ENCODE measurements at places on chromosomes 3 and 15. TPM values are rescaled to one million over a fixed set of nuclear protein-coding genes. Genes with fewer than 3 reads are reported as not detected.

Gene GP9
- 68.5 TPM for total RNA-seq

DNA sequence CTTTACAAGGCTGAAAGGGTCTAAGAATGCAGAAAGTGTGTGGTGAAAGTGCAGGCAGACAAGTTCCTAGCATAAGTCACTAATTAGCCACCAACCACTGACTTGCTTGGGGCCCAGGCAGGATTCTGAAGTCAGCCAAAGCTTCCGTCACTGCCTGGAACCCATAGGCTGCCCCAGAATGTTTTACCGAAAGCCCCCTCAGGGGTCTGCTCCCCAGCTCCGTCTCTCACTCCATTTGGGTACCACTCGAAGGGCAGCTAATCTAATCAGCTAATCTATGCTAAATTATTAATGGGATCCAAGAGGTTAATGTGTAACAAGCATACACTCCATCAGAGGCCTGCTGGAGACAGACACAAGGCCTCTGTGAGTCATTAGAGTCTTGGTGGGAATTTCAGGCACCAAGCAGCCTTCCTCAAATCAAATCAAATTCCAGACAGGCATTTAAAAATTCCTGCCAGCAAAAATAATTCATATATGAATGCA, 13.2 kb downstream of the ADAMTS9 start:
- no peak for DNase-seq

Gene TMEM207
- not detected for total RNA-seq

Gene P2RY1
- 0.22 TPM for total RNA-seq

DNA sequence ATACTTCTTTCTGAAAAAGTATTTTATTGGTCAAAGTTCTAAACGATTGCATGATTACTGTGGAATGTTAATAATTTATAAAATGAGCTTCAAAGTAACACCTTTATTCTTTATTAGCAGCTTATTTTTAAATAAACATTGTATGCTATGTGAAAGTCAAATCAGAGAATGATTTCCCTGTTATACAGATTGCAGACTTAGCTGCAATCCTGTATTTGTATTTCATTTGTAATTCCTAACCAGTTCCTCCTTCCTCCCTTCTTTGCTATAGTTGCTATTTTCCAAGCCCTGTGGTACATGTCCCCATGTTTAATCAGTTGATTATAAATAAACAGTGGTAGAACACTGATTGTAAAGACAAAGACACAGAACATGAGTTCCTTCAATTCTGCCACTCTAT, 42.4 kb upstream of the C15orf39 start:
- DNase-seq = no peak

Gene GABPB1
- total RNA-seq = 25.9 TPM

GRCh38 chr3:110419601-110420000, 652.0 kb upstream of the NECTIN3 start:
- DNase-seq = no peak

GRCh38 chr3:154657218-154657617, 227.2 kb upstream of the GPR149 start:
- DNase-seq = no peak

Gene CLDN18
- not detected for total RNA-seq

GRCh38 chr15:25735550-25736384, 127.4 kb downstream of the ATP10A start:
- DNase-seq = no peak

Gene CILP
- total RNA-seq = 0.26 TPM

GRCh38 chr3:161913786-161914389, 417.3 kb downstream of the OTOL1 start:
- DNase-seq = no peak

GRCh38 chr3:132660811-132661070, 612 bp downstream of the UBA5 start:
- DNase-seq = no peak

DNA sequence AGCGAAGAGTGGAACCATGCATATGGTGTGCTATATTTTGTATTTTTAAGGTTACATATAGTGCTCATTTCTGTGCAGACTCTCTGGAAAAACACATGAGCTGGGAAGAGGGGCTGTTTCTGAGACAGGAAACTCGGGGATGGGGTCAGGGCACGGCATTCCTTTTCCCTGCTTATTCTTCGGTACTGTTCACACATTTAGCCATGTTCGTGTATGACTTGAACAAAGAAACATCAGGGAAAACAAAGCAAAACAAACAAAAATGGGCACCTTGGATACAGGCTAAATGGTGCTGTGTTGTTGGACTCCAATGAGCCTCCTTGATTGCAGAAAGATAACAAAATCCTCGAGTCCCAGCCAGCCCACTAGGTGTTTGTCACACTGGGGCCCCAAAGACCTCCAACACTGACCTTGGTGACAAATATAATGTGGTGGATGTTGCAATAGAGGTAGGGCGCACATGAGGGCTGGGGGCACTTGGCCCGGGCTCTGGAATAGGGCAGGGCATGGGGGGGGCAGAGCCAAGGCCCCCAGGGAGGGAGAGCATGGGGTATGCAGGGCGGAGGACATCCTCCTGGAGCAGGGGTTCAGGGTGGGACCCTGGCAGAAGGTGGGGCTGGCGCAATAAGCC, 19.3 kb downstream of the DNASE1L3 start:
- no peak for DNase-seq

- DNase-seq = no peak
Measured at GRCh38 chr3:105862217-105862616, 6.6 kb downstream of the CBLB start.

Gene REC114
- total RNA-seq = not detected

DNA sequence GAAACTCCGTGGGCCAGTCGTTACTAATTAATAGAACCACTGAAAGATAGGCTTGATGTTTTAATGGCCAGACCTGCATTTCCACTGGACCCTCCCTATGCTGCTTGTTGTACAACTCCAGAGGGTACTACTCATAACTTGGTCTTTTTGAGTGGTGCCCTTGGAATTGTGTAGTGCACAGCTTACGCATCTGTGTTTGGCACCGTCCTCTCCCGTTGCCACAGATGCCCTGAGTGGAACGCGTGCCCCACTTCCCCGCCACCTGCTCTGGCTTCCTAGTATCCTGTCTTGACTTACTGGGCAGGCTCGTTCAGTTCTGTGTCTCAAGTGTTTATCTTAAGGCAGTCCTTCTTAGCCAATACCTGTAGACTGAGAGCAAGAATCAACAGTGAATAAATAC, 78.7 kb downstream of the USP13 start:
- no peak for DNase-seq

Gene GABRR3
- total RNA-seq = not detected

Gene NUP210
- total RNA-seq = 125 TPM

DNA sequence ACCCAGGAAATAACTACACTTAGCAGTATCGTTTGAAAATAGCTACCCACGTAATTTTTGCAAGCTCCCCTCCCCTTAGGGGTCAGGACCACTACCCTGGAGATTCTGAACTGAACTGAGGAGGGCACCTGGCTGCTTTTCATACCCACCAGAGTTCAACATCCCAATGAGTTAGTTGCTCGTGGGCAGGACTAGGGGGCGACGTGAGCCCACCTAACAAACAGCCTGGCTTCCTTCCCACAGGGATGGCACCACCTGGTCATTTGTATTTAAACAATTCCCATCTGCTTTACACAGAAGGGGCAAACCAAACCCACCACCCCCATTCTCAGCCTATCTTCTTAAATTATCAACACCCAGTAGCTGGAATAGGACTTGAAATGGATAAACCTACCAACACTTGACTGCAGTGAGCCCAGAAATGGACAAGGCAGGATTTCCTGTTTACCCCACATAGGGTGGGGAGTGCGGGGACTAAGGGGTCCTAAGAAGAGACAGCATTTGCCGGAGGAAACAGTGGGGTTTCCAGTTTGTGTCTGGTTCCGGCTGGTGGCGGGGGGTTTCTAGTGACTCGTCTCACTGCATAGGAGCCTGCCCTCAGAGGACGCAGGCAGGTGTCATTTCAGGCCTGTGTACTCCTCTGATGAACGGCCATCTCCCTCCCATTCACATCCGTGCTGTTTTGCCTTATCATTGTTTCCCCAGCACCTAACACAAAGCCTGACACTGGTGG, 11.6 kb upstream of the VGLL4 start:
- DNase-seq = no peak

Gene CCR4
- 149 TPM for total RNA-seq

GRCh38 chr3:17195192-17195611, 310.4 kb downstream of the PLCL2 start:
- DNase-seq = no peak

GRCh38 chr3:194286375-194287146, 64.6 kb downstream of the CPN2 start:
- DNase-seq = no peak

DNA sequence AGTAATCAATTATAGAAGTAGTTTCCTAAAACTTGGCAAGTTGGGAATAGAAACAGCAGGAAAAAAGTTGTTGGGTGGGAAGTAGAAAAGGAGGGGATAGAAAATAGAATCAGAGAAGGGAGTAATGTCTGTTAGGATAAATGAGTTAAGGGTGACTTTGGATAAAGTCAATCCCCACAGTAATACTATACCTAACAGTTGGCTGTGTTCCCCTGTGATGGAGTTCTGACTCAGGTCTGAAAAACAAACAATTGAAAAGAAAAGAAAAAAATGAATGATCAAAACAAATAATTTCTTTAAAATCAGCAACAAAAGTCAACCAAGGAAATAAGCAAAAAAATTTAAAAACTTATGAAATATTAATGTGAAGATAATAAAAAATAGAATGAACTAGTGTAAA, 50.3 kb downstream of the EMC4 start:
- DNase-seq = no peak

Gene LRRIQ4
- not detected for total RNA-seq

GRCh38 chr15:35000511-35000910, 12.4 kb upstream of the ZNF770 start:
- no peak for DNase-seq

Gene CA12
- total RNA-seq = not detected

- no peak for DNase-seq
Measured at GRCh38 chr3:72143322-72143721, 358.4 kb upstream of the PROK2 start.

Gene CASR
- 0.10 TPM for total RNA-seq

DNA sequence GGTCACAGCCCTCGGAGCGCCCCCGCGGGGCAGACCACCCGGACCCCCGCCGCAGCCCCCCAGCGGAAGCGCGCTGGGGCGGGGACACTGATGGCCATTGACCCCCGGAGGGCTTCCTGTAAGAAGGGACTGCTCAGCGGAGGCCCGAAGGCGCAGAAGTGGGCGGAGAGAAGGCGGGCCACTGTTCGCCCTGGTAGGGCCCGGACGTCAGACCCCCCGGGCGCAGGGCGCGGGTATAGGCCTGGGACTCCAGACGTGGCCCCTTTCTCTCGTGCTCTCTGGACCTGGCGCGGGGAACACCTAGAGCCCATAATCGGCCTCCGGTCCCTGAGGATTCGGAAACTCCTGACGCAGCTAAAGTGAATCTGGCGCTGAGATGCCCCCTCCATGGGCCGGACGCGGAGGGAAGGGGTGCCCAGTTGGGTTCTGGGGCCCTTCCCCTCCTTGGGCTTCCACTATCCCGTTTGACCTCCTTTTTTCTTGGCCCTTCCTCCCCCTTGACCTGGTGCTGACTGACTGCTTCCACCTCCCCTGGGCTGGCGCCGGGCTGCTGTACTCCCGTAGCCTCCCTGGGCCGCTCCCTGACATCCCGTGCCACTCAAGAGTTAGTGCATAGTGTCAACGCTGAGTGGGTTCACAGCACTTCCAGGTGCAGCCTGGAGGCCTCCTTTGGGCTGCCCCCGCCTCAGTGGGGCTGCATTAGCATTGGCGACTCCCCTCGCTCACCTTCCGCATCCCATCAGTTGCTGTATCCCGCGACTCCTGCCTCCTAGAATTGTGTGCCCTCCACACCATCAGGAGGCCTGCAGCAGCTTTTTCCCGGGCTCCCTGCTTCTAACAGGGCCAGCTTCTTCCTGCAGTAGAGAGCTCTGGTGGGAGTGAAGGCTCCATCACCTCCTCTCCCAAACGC, 694 bp downstream of the ABTB1 start:
- DNase-seq = peak; percentile 53

Gene TNNC1
- total RNA-seq = 3.8 TPM

Gene ALDH1L1
- total RNA-seq = not detected

Gene ELL3
- 0.63 TPM for total RNA-seq

Gene PLD1
- 9.4 TPM for total RNA-seq

- no peak for DNase-seq
Measured at GRCh38 chr3:169659820-169660674, 3.5 kb downstream of the MECOM start.

DNA sequence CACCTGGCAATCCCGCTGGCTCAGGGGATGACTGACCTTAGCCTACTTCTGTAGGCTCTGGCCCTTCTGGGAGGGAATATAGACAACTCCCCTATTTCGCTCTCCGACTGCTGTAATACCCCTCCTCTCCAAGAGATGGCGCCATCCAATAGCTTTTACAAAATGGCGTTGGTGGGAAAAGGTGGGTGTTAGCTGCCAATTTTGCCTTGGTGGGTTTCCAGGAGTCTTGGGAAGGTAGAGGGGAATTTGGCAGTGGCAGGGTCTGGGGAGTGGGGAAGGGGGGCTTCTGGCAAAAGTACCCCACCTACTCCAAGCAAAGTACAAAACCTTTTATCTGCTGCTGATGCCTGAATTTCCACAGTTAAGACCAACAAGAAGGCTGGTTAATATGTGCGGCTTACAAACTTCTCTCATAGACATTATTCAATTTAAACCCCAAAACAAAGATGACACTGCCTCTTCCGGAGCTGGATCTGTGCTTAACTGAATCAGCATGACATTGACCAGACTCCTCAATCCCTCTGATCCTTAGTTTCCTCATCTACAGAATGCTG, 62.1 kb downstream of the RASGRF1 start:
- DNase-seq = no peak

DNA sequence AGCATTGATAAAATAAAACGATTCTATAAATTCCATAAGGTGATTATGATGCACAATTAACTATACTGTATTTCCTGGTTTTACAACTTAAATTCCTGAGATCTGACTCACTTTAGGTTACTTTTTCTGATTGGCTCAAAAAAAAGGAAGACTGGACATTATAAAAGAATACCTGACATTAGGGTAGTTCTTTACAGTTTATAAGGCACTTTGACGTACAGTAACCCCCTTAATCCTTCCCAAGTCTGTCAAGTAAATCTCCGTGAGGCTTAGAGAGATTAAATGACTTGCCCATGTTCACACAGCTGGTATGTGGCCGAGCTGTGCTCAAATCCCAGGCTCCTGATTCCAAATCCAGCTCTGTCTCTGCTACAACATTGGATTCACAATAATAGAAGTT, 1.0 kb upstream of the SLTM start:
- DNase-seq = no peak

Gene RNF123
- total RNA-seq = 45.1 TPM

Gene EPHA3
- not detected for total RNA-seq

GRCh38 chr3:98778383-98778782, 15.2 kb downstream of the ST3GAL6 start:
- no peak for DNase-seq

Gene TRANK1
- 89.7 TPM for total RNA-seq

DNA sequence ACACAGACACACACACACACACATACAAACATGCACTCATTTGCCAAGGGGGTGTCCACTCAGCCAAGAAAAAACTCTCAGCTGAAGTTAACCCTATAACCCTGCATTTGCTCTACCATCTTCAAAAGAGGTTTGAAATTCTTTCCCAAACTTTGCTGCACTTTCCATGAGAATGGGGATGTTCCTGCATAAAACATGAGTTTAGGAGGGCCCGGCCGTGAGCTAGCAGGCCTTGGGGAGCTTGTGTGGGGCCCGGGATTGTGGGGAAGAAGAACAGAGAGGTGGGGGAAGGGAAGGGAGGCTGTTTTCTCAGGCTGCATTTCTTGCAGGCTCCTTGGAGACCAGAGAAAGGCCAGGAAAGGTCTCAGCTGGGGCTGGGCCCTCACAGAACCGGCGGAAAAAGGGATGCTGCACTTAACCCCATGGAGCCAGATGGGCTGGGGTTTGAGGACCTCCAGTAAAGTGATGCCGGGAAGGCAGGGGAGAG, 40.8 kb downstream of the SEMA5B start:
- no peak for DNase-seq
